Activated CD8-positive, alpha-beta memory T cell treated with anti-CD3 and anti-CD28 coated beads, Interleukin-2, amount 50 U/mL, for 48 hours (primary cell): ENCODE measurements at places on chromosomes 2 and 18.

DNA sequence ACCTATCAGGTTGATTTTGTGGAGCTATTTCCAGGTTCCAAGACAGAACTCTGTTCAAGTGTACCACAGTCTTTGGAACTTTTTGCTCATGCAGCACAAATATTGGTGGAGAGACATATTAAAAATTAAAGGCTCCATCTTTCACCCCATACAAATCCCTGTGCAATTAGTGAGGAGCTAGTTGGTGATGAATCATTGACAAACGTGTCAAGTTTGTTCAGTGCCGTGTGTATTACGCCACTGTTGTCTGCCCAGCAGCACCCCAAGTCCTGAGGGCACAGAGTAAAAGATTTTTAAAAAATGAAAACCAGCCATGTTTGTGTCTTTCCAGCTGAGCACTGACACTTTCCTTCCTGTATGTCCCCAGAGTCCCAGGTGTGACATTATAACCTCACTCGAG, 9.3 kb downstream of the ATOH8 start:
- no peak for DNase-seq

- DNase-seq, result no peak
Observed at GRCh38 chr2:226320076-226320948, 479.3 kb downstream of the IRS1 start.

- no peak for DNase-seq
Observed at GRCh38 chr18:27847412-27847811, 329.5 kb downstream of the CDH2 start.

DNA sequence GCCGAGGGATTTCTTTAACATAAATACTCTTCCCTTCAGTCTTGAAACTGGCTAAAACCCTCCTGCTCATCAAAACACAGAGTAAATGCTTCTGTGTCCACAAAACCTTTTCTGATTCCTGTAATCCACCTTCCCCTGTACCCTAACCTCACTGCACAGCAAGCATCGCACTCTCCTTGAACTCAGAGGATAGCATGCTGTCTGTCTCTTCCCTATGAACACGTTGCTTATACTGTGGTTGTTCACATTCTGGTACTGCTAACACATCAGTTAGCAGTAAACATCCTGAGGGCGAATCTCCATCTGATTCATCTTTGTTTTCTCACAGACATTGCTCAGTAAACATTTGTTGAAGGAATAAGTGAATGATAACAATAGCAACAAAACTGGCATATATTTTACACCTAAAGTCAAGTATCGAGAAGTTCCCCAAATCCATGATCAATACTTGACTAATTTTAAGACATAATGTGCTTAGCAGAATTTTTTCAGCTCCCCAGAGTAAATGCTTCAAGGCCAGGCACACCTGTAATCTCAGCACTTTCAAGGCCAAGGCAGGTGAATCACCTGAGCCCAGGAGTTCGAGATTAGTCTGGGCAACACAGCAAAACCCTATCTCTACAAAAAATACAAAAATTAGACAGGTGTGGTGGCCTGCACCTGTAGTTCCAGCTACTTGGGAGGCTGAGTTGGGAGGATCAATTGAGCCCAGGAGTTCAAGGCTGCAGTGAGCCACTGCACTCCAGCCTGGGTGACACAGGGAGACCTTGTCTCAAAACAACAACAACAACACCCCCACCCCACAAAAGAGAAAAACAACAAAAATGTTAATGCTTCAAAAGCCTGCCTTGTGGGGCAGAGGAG, 45.6 kb upstream of the LPIN2 start:
- peak; percentile 48 for DNase-seq

DNA sequence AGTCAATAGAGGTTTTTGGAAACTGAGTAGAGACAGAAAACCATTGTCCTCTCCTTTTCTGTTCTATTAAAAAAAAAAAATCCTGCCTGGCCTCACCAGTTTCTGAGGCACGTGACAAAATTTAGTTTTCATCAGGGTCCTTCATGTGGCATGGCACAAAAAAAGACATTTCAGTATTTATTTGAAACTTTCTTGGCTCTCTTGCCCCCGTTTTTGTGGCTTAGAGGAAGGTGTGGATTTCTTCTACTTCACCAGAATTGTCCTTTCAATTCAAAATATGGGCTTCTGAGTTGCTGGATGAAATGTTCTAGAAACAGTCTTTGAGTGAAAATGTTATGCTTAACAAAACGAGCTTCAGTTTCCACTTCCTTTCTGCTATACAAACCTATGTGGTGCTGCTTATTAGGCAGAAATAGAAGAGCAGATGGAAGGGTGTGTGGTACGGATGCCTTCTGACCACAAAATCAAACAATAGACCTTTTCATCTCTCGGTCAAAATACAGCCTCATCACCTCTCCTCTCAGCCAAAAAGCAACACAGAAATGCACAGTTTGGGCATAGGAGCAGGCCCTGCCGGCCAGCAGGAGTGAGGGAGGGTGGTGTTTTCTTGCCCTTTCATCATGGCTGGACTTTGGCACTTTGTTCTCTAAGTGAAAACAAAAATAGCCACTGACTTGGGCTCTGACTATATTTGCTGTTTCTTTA, 89.2 kb downstream of the SH3RF3 start:
- DNase-seq, result peak; percentile 20

- no peak for DNase-seq
Observed at GRCh38 chr18:62412231-62412979, 87.3 kb downstream of the TNFRSF11A start.

GRCh38 chr2:101515477-101515876, 40.6 kb upstream of the RFX8 start:
- DNase-seq, result no peak

GRCh38 chr18:22434973-22435608, 17.4 kb upstream of the CTAGE1 start:
- no peak for DNase-seq

- DNase-seq, result no peak
Observed at GRCh38 chr2:137333386-137334165, 568.2 kb downstream of the THSD7B start.

- DNase-seq, result no peak
Observed at GRCh38 chr2:138994502-138994901, 214.3 kb upstream of the NXPH2 start.

- DNase-seq, result no peak
Observed at GRCh38 chr2:8328217-8328616, 353.6 kb upstream of the ID2 start.

GRCh38 chr2:190327867-190328572, 8.4 kb upstream of the HIBCH start:
- DNase-seq, result no peak

- DNase-seq, result no peak
Observed at GRCh38 chr18:40307627-40308026, 1647.4 kb upstream of the PIK3C3 start.

GRCh38 chr2:165007161-165007744, 51.9 kb upstream of the SLC38A11 start:
- DNase-seq, result no peak

DNA sequence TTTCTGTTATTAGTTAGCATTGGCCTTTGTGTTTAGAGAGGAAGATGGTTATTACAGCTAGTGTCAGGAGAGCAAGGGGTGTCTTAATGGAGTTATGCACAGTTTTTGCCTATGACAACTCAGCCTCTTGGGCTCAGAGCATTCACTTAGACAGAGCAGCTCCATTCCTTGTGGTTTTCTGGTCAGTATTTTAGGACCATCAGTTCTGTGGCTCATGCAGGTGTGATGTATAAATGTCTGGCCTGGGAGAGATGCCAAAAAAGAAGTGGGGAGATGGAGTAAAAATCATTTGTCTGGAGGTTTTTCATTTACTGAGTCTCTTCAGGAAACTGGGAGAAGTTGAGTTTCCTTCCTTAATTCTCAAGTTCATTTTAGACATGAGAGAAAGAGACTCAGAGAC, 79.7 kb downstream of the PRKCE start:
- no peak for DNase-seq

GRCh38 chr2:198928026-198928425, 529.7 kb downstream of the SATB2 start:
- DNase-seq, result no peak

- no peak for DNase-seq
Observed at GRCh38 chr2:74602586-74603281, 45.4 kb downstream of the M1AP start.

GRCh38 chr18:79575891-79576685, 103.5 kb upstream of the CTDP1 start:
- no peak for DNase-seq

GRCh38 chr2:197673606-197674005, 1.8 kb downstream of the RFTN2 start:
- no peak for DNase-seq

DNA sequence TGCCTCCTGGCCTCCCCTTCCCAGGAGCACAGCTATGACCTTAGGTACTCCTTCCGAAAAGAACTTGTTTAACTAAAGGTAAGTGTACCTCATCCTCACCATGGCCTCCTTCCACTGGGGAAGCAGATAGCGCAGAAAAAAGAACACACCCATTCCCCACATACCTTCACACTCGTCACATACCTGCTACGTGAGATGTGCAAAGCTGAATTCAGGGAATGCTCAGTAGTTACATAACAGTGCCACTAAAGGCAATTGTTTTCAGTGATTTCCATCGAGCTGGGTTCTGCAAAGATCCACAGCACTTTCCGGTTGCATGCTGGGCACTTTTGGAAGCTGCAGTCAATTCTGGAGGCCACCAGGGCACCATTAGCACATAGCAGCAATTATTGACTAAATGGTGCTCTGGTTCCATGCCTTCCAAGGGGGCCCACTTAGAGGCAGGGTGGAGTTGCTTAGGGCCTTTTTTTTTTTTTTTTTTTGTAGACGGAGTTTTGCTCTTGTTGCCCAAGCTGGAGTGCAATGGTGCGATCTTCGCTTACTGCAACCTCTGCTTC, 41.0 kb downstream of the PAX8 start:
- no peak for DNase-seq

DNA sequence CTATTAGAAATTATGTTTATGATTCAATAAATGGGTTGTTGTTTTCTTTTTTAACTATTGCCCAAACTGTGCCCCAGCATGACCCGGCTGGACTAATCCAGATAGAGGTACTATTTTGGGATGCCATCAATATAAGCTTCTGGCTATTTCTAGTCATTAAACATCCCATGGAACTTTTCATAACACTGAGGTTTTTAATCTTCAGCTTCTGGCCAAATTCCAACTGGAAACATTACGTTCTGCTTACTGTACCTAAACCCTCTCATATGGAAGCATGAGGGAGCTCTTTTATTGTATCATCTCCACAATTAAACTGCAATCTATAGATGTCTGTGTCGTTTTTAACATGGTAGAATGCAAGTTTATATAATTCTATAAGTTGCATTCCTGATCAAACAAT, 674.7 kb downstream of the ARHGAP15 start:
- DNase-seq, result no peak

- no peak for DNase-seq
Observed at GRCh38 chr2:192124571-192124970, 70.2 kb downstream of the TMEFF2 start.

DNA sequence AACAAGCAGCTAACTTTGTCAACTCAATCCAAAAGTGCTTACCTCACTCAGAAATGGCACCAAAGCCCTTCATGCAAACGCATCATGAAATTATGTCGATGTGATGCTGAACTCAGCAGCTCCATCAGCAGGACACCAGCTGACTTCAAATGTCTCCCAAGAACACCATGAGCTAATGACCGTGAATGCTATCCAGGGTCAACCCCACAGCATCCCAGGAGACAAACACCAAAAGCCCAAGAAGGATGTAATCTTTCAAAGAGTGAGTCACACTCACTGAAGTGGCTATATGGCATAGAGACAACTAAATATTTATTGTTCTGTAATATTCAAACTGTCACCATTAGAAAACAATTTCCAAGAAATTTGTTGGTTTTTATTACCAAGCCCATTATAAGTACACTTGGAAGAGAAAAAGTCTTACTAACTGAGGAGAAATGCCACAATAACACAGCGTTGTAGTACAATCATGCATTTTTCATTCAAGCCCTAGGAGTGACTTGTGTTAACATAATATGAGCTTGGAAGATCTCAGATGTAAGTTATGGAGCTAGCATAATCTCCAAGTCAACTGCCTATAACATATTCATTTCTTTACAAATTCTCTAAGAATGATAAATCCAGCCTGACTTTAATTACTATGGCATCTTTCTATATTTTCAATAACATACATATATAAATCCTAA, 165.0 kb upstream of the CCDC68 start:
- no peak for DNase-seq

DNA sequence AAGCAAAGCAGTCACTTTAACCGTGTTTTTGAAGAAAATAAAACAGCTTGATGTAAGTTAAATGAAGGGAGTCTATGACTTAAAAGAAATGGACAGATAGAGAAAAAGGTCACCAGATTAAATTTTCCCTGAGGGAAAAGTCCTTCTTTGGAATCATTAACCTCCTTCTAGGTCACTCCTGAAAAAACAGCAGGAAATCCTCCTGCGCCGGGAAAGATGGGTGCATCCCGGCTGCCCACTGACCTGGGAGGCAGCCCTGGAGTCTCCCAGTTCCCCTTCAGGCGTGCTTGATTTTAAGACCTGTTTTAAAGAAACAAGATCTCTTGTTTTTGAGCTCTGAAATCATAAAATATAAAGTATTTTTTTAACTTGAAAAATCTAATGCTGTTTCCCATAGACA, 18.4 kb upstream of the ZNF521 start:
- DNase-seq, result no peak

GRCh38 chr2:39737661-39738060, 41.4 kb downstream of the THUMPD2 start:
- DNase-seq, result no peak
